ENCODE measurements at places on chromosomes 13 and 19.

- no peak for DNase-seq
Observed at GRCh38 chr13:51885651-51886050, 23.9 kb downstream of the CCDC70 start.

GRCh38 chr19:4446704-4447200 lies 10.8 kb downstream of the UBXN6 start:
- DNase-seq, result no peak

- peak; percentile 19 for DNase-seq
Observed at GRCh38 chr19:47765523-47766358, 12.8 kb upstream of the SELENOW start.

DNA sequence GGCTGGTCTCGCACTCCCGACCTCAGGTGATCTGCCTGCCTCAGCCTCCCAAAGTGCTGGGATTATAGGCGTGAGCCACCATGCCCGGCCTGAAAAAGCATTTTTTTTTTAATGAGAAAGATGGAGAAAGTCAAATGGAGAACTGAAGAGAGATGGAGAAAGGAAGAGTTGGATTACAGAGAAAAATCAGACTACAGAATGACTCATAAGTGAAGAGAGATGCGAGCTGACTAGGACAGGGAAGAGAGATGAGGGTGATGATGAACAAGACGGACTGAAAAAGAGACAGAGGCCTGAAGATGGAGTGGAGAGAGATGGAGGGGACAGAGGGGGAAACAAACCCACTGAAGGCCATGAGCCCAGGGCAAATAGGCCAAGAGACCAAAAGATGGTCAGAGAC lies 1.5 kb downstream of the DHX34 start:
- peak; percentile 33 for DNase-seq

GRCh38 chr19:55642153-55643002 lies 1.1 kb upstream of the ZNF581 start:
- peak; percentile 30 for DNase-seq

DNA sequence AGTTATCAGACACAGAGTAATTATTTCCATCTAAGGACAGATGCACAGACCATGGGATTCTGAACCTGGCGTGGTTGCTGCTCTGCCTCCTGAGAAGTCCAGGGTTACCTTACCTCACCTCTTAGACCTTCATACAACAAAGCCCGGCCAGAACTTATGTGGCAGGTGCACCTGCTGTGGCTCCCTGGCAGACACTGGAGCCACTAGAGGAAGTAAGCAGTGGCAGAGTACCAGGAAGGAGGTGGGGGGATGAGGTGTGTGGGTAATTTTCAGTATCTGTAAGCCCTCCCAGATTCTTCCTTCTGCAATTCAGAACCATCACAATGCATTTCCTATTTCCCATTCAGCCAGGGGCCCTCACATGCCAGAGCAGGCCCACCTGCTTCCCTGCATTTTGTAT lies 106.1 kb upstream of the DOCK9 start:
- no peak for DNase-seq

GRCh38 chr13:101511161-101511560 lies 58.7 kb downstream of the ITGBL1 start:
- DNase-seq, result no peak

Measured in activated CD4-positive, alpha-beta T cell treated with anti-CD3 and anti-CD28 coated beads, Interleukin-2, Interleukin-4, amounts not matched to agents 100 ng/mL and 50 ng/mL, durations not matched to agents 16 hours and 8 hours (primary cell).